Pulmonary artery endothelial cell (primary cell): ENCODE measurements at places on chromosomes 5 and 9.

GRCh38 chr9:88826181-88826580 lies 165.1 kb upstream of the S1PR3 start:
- no peak for DNase-seq

GRCh38 chr5:35651002-35651756 lies 33.5 kb downstream of the SPEF2 start:
- DNase-seq: peak; percentile 1

GRCh38 chr5:5017827-5018577 lies 122.1 kb upstream of the ADAMTS16 start:
- no peak for DNase-seq

GRCh38 chr5:103232393-103232999 lies 26.1 kb upstream of the MACIR start:
- DNase-seq: no peak

GRCh38 chr5:113293068-113293974 lies 141.5 kb downstream of the TSSK1B start:
- no peak for DNase-seq

GRCh38 chr5:150624334-150625163 lies 15.9 kb upstream of the SYNPO start:
- no peak for DNase-seq

- no peak for DNase-seq
These were observed at the start of gene FUT7 for GRCh38 chr9:137031904-137032640. Gene FUT7, minus strand, starts transcription at chr9:137032088. Its CDS starts 97 bp downstream, at chr9:137031991.

DNA sequence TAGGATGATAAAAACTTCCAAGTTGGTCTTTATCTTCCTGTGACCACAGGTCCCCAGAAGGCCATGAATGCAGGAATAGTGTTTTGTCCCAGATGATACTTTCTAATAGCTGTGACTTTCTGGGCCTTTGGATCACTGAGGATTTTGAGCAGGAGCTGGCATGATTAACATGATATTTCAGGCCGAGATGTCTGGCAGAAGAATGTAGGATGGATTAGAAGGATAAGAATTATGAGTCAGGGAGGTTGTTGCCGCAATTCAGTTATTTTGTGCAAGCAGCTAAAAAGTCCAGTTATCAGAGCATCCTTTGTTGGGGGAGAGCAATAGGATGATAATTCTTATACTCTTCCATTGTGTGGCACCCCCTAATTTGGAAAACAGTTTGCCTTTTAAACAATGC lies 189.7 kb downstream of the PSAT1 start:
- no peak for DNase-seq

DNA sequence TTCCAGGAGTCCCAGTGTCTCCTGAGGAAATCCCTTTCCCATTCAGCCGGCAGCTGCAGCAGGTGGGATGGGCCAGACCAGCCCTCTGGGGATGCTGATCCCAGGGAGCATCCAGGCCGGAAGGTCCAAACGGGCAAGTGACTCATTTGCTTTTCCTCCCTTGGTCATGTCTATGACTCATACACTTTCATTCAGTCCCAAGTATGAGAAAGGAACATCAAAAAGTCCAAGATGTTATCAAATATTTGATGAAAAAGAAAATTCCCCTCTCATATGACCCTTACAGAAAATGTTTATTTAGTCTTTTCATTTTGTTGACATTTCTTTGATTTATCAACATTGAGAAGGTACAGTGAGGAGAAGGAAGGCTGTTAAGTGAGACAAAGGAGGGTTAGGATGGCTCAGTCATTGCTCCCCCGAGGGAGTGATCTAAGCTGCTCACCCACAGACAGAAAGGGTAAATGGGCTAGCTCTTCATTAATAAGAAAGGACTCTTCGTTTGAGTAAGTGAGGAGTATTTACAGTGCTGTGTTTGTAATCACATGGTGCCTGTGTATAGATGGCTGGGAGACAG lies 117.6 kb upstream of the ANKRD55 start:
- peak; percentile 95 for DNase-seq

- peak; percentile 74 for DNase-seq
These were observed 84.2 kb downstream of the MUSK start for GRCh38 chr9:110752766-110753165.

GRCh38 chr9:11159318-11159862 lies 546.6 kb upstream of the PTPRD start:
- no peak for DNase-seq

- no peak for DNase-seq
These were observed 141.2 kb upstream of the FOXD4L5 start for GRCh38 chr9:65426231-65426630.

GRCh38 chr5:168822745-168823281 lies 243.6 kb upstream of the PANK3 start:
- no peak for DNase-seq
